MV-4-11 (cell line): ENCODE measurements at places on chromosomes 2 and 18.

GRCh38 chr2:231671270-231672050 is 36.9 kb upstream of the PTMA start:
- DNase-seq = no peak

- no peak for DNase-seq
Observed at GRCh38 chr2:229027353-229028105, 243.6 kb downstream of the PID1 start.

- no peak for DNase-seq
Observed at GRCh38 chr2:83172841-83173240, 1286.2 kb downstream of the SUCLG1 start.

- no peak for DNase-seq
Observed at GRCh38 chr2:12619975-12620374, 96.8 kb upstream of the TRIB2 start.

DNA sequence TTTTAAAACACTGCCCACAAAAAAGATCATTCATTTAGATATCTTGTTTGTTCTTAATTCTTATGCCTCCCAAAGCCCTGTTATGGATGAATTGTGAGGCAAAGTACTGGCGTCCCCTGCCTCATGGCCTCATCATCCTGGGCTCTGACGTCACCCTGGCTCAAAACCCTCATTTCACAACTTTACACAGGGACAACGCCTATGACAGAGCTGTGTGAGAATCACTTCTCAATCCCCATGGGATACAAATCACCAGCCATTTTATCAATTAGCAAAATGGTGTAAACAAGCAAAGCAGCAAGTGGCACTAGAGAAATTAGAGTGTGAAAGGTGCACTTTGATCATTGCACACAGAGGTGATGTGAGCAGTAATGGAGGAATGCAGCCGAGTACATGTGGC is 16.6 kb downstream of the FHOD3 start:
- DNase-seq = no peak

DNA sequence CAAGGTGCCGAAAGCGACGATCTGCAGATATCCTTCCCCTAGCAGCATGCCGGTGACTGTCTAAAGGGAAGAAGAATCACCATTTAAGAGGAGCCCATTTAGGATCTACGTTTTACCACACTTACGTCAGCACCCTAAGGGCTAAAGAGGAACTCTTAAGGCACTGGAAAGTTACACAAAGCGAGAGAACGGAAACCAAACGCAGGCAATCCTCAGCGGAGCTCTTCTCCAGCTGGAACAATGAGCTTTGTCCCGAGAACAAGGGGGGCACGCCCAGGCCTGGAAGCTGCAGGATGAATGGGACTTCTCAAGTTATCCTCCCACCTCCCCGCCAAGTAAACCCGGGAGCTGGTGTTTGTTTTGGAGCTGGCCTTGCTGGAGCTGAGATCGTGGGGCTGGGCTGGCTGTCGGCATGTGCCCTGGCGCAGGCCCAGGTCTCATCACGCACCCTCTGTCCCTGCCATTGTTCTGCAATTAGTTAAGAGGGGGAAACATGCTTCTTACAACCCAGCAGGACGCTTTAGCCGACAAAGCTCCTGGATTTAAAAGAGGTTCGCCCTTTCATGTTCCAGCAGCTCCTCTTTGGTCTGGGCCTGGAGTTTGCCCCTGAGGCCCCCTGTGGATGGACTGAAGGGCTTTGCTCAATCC is 36.4 kb downstream of the PXDN start:
- peak; percentile 36 for DNase-seq

DNA sequence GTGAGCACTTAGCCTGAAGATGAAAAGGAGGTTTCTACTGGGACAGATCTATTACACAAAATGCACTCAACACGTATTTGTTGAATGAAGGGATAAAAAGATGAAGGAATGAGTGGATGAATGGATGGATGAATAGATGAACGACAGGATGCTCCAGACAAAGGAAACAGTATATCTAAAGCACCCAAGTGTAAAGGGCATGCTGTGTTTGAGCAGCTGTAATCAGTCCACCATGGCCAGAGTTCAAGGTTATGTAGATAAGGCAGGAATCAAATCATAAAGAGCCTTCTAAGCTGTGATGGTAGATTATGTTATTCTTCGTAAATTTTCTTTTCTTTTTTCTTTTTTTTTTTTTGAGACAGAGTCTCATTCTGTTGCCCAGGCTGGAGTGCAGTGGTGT is 213.8 kb upstream of the FBXO11 start:
- DNase-seq = no peak

- DNase-seq = no peak
Observed at GRCh38 chr2:120884472-120885290, 149.0 kb downstream of the GLI2 start.

- DNase-seq = no peak
Observed at GRCh38 chr2:111710613-111711012, 173.4 kb downstream of the ANAPC1 start.

GRCh38 chr2:207045531-207045930 is 106.2 kb downstream of the CPO start:
- no peak for DNase-seq

- no peak for DNase-seq
Observed at GRCh38 chr2:240527153-240527750, 30.5 kb downstream of the ANKMY1 start.

DNA sequence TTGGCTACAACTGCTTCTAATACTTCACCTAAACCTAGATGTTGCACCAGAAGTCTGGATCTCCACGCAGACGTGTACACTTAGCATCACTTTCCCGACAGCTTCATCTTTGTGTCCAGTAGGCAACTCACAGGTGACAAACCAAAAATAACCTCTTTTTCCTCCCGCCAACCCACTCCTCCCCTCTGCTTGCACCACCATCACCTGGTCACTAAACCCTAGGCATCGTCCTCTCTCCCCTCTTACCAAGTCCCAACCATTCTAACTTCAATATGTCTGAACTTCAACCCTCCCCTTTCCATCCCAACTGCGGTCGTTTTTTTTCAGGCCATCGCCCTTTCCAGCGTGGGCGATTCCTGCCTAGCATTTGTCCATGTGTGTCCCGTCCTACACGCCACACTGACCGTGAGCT is 413 bp upstream of the CHMP3 start:
- DNase-seq = no peak

DNA sequence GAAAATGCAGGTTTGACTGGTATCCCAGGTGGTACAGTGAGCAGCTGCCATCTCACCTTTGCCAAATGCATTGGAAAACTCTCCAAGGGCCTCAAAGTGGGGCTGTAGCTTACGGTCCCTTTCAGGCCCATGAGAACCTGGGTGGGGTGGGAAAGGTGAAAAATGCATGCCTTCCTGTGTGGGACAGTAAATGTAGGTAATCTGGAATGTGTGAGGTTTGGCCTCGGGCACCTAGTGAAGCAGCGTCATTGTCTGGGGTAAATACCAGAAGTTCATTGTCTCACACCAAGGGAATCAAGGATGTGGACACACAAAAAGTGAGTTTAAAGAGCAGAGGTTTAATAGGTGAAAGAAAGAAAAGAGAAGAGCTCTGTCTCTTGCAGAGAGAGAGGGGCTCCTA is 36.6 kb downstream of the TIMM21 start:
- no peak for DNase-seq

GRCh38 chr2:66840321-66841002 is 405.5 kb downstream of the MEIS1 start:
- DNase-seq = peak; percentile 62

DNA sequence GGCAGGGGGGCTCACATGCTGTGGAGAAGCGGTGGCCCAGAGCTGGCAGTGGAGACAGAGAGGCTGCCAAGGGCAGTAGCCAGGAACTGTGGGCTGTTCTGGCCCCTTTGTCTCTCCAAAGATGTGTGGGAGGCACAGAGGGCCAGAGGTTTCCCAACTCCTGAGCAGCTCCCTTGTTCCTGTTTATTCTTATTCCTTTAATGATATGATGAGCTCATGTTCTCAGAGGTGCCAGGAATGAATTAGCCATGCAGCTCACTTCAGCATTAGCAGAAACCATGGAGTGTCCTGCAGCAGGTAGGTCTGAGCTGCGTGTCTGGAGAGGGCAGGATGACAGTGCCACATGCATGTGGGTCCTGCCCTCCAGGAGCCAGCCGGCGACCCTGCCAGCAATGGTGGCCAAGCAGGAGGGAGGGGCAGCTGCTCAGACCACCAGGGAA is 77.9 kb upstream of the FZD7 start:
- DNase-seq = no peak

DNA sequence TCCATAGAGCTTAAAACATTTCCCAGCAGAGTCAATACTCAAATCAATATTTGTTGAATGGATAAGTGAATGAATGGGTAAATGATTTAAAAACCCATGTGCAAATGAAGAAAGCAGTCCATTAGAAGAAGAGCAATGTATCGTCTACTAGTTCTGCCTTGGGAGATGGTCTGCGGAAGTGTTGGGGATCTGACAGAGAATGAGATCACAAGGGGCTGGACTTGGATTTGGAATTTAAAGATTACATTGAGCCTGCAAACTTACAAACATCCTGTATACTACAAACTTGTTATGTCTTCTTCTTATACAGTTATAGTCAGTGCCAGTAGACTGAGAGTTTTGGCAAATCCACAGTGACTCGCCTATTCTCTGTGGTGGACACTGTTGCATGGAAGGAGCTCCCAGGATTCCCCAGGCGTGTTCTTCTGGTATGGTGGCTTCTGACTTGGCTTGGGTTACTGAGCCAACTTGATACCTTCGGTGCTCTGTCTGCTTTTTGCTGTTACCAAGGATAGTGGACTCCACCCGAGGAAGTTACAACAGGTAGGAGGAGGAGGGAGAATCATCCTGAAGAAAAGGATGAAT is 163.3 kb upstream of the SERPINE2 start:
- DNase-seq = no peak

- DNase-seq = peak; percentile 65
Observed at GRCh38 chr2:29423061-29423666, 307.9 kb downstream of the CLIP4 start.

DNA sequence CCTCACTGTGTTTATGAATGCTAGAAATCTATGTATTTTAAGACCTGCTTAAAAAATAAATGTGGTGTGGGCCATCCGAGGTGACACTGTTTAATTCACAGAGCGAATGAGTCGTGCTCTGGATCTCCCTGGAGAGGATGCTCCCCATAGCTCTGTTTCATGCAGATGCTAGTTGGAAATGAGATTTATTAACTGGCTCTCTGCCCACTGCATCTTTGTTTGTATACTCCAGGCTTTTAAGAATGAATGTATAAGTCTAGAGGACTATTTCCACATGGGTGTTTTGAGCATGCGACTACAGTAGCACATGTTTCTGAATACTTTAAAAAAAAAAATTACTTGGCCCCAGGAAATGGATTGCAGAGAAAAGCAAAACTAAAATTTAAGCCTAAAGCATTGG is 3.9 kb downstream of the MAPRE2 start:
- DNase-seq = no peak

GRCh38 chr2:25617948-25618646 is 55.3 kb downstream of the DTNB start:
- DNase-seq = peak; percentile 11

DNA sequence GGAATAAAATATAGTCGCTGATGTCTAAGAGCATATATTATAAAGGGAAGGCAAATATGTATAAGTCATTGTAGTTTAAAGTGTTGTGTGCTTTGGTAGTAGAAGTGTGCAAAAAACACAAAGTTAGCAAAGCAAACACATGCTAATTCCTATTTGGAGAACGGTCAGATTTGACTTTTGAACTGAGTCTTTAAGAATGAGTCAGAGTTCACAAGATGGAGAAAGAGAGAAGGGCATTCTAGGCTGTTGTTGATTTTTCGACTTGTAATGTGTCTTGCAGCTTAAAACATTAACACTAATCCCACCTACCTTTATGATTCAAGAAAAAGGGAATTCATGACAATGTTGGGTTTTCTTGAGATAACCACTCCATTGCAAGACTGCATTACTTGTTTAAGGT is 98.1 kb downstream of the CRIM1 start:
- DNase-seq = no peak

DNA sequence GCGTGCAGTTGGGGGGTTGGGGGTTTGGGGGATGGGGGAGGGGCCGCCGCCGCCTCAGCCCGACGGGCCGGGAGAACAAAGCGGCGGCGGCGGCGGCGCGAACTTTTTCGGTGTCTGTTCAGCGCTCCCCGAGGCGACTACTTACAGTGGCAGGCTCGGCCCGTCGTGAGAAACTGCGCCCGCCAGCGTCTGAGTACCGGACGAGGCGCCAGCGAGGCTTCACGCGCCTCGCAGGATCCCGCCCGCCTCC is 172 bp downstream of the PRKD3 start:
- DNase-seq = no peak

DNA sequence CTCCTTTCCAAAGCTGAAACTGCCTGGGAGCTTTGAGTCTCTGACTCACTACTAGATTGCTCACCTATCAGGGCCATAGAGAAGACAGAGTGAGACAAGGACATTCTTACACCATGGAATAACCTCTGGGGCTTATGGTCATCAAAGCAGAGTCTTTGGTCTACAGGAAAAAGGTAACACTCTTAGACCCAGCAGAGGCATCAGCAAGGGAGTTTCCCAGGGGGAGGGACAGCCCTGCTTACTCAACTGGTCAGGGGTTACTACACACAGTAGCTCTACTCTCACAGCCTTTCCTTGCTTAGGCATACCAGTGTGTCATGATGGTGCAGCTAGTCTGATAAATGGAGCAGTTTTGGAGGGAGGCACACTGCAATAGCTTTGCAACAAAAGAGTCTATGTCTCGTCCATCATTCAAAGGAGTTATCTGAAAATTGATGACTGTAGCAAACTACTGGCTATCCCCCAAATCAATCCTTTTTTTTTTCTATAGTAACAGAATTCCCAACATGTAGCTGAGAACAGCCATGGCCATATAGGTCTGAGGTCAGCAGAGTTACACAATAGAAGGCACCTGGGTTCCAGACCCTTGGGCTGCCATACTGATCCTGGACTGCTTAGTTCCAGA is 22.4 kb upstream of the CD28 start:
- DNase-seq = no peak

- DNase-seq = no peak
Observed at GRCh38 chr18:13320096-13320495, 101.5 kb downstream of the LDLRAD4 start.

- DNase-seq = no peak
Observed at GRCh38 chr2:10762651-10763460, 41.4 kb downstream of the ATP6V1C2 start.

GRCh38 chr2:218856167-218856895 is 3.3 kb upstream of the WNT6 start:
- no peak for DNase-seq

GRCh38 chr2:197071790-197072436 is 145.4 kb upstream of the PGAP1 start:
- DNase-seq = no peak

DNA sequence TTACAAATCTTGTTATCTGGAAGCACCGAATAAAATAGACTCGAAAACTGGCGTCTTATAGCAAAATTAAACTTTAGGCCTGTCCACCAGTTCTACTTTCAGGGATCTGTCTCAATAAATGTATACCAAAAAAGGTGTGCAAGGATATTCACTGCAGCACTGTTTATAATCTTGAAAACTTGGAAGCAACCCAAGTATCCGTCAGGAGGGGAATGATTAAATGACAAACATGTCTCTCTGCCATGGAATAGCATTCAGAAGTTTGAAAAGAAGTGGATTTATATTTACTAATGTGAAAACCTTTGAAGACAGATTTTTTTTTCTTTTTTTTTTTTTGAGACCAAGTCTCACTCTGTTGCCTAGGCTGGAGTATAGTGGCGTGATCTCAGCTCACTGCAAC is 32.3 kb upstream of the SATB2 start:
- DNase-seq = no peak
